A549 treated with GW870086 at 1 μM for 4 hours (cell line): ENCODE measurements at places on chromosomes 4 and X. TPM values are rescaled to one million over a fixed set of nuclear protein-coding genes. Genes with fewer than 3 reads are reported as not detected.

Gene MAGEA2B
- total RNA-seq = not detected in 5 replicates

Gene ADGRG4
- not detected in 5 replicates for total RNA-seq

Gene CSAG1
- total RNA-seq = 0.17 to 0.45 TPM (median 0.26 TPM) in 4 of 5 replicates, not detected in the other

Gene DCAF4L1
- 0.11 to 0.15 TPM (median 0.13 TPM) in 5 replicates for total RNA-seq

Gene HELT
- total RNA-seq = not detected in 5 replicates

Gene DACH2
- not detected in 5 replicates for total RNA-seq
